ENCODE measurements at places on chromosomes 5 and 9.

- no peak for DNase-seq
Observed at GRCh38 chr9:20568400-20568799, 53.9 kb downstream of the MLLT3 start.

GRCh38 chr5:40746703-40747102 is 9.1 kb downstream of the TTC33 start:
- DNase-seq: no peak

DNA sequence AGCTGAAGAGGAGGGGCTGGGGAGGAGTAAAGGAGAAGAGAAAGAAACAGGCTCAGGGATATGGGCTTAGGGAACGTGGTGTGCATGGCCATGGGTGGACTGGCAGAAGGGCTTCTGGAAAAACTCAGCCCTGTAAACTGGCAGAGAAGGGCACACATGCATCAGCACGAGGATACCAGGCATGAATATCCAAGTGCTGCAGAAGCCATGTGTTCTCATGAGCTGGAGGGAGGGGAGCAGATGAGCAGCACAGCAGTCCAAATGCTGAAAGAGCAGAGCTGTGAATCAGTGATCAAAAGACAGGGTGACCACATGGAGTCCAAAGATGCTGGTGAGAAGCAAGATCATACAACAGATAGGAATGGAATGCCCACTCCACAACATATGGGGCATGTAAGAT is 72.3 kb downstream of the SEMA5A start:
- DNase-seq: no peak

DNA sequence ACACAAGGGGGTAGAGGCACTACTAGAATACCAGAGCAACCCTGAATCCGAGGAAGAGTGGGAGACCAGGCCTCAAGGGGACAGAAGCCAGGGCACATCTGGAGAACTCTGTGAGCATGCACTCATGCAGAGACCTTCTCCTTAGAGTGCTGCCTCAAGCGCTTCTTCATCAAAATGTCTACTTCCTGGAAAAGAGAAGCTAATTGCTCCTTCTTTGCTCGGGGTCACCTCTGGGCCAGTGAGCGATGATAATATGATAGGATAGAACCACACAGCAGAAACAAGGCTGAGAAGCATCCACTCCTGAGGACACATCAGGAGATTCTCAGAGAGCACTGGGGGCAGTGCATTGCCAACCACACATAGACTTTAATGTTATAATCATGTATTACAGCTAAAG is 23.7 kb upstream of the LMNB1 start:
- DNase-seq: no peak

DNA sequence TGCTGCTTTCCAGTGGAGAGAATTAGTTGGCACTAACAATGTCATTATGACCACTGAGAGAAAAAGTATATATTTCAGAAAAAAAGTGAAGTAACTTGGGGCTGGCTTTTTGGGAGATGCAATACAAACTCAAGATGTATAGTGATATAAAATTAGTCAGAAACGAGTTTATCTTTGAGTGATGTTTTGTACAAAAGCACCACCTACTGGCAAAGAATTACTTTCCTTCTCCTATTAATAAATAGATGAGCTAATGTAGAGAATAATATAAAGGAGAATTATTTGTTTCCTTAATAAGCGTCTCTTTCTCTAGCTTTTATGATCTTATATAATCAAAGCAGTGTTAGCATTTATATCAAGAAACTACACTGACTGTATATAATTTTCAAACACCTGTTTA is 158.8 kb downstream of the MEF2C start:
- no peak for DNase-seq

DNA sequence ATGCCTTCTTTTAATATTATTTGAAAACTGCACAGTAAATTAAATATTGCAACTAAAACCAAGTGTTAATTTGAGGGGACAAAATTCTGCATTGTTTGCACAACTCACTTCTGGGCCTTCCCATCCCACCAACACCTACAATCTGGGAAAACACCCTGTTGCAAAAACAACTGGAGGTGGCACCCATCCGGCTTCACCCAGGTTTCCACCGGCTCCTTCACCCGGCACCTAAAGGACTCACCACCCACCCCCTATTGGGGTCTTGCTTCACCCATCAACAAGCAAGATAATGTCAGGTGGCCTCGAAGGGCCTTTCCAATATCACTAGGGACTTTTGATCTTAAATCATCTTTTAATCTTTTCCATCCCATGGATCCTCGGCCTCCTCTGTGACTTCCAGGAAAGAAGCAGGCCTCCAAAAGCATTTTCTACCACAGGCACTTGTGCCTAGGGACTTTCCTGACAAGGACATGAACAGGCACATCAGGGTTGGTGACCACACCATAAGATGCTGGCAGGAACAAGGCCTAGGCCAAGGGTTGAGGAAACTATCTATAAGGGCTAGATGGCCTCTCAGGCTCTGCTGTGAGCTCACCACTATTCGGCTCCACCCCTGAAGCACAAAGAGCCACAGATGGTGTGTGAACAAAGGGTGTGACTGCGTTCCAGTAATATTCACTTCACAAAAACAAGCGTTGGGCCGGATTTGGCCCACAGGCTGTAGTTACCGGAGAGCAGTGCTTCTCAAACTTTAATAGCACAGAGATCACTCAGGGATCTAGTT is 205.1 kb downstream of the AUH start:
- no peak for DNase-seq

- no peak for DNase-seq
Observed at GRCh38 chr9:121289026-121289771, 21.2 kb downstream of the GSN start.

GRCh38 chr9:84731696-84732095 is 62.2 kb downstream of the NTRK2 start:
- DNase-seq: no peak

GRCh38 chr9:127201071-127201541 is 63.5 kb upstream of the GARNL3 start:
- no peak for DNase-seq

- DNase-seq: no peak
Observed at GRCh38 chr9:99029083-99029645, 75.7 kb upstream of the TGFBR1 start.

DNA sequence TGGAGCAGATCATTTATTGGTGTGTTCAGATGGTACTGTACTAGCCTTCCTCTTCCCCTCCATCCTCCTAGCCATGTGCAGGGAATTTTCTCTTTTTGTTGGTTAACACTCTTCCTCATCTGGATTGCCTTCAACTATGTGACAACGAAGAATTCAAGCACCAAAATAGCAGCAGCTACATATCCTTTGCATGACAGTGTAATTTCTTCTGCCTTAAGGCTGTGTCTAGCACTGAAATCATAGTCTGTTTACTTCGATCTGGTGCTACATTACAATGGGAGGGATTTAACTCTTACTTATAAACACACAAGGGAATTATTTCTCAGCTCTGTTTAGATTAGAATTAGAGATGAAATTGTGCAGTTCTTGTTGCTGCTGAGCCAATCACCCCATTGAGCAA is 260.4 kb downstream of the ARL15 start:
- DNase-seq: no peak

GRCh38 chr5:86155796-86156195 is 461.9 kb upstream of the COX7C start:
- no peak for DNase-seq

Data from DMS79 (cell line).